ENCODE measurements at places on chromosomes 2 and 18.
A peak's percentile ranks its signal among the peaks of the same experiment; 100 is the strongest.

DNA sequence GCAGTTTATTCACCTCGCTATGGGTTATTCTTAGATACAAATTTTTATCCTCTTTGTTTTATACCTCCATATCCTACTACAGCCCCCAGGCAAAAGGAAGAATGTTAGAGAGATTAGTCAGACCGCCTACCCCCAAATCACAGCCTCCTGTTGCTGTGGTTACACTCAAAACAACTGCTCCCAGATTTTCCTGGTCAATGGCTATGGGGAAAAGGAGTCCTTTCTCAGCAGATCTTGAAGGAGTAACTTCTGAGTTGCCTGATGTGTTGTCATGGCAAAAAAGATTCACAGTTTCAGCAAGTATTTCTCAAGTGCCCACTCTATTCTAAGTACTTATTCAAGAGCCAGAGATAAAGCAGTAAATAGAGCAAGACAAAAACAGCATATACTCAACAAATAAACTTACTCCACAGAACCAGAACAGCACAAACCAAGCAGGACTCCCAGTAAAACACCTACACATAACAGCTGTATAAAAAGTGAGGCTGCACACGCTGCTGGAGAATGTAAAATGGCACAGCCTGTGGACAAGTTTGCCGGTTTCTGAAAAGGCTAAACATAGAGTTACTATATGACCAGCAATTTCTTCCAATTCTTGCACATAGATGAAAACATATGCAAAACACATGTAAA, 104.8 kb downstream of the NOL10 start:
- DNase-seq, result no peak

GRCh38 chr2:20148923-20149702, 75.8 kb downstream of the SDC1 start:
- DNase-seq, result no peak

DNA sequence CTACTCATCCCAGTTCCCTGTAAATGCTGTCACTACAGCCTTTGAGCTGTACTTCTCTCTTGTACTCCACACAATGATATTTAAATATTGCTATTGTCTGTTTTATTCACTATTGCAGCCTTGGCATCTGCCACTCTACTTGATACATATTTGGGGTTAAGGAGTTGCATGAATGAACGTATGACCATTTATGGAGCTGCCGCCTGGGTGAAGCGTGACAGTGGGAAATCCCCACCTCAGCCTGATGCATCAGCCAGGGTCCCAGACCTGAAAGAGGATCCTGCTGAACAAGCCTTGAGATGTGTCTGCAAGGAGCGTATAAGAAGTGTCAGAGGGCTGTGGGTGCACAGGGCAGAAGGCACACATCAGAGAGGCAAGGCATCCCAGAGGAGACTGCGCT, 39.1 kb downstream of the MRPL35 start:
- peak; percentile 35 for DNase-seq

GRCh38 chr2:240183875-240184590, 43.6 kb upstream of the OTOS start:
- no peak for DNase-seq

DNA sequence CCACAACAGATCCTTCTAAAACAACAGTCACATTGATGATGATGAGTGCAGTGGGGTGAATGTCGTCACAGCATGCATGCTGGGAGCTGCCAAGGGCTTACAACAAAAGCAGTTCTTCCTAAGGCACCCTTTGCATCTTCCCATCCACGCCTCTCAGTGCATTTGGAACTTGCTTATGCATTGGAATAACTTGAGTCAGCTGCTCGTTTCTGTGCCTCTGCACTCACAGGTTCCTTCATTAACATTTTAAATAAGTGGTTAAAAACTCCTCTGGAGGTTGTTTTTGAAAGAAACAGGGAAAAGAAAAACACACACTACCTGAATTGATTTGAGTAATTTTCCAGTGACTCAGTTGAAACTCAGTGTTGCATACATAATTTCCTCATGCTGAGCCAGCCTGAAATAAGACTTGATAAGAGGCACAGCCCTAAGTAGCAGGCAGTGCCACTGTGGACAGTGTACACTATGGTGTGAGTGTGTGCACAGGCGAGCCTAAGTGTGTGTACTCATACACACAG, 46.8 kb upstream of the TRIM43B start:
- no peak for DNase-seq

- no peak for DNase-seq
Observed at GRCh38 chr2:96668771-96669170, 26.2 kb downstream of the FER1L5 start.

DNA sequence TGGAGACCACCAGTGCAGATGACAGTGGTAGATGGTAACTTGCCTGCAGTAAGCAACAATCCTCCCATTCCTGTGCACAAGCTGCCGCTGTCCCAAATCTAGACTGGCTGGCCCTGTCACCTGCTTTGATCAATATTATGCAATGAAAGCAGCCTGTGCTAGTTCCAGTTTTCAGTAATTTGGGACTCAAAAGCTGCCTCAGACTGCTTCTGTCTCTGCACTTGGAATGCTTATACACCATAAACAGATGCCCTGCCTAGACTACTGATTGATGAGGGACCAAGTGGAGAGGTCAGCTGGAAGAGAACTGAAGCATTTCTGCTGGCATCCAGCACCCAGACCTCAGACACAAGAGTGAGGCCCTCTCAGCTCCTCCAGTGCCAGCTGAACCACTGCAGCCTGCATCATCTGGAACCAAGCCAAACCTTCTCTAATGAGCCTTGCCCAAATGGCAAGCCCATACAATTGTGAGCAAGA, 24.9 kb downstream of the CCBE1 start:
- no peak for DNase-seq

Data from activated CD4-positive, alpha-beta T cell treated with anti-CD3 and anti-CD28 coated beads, Interleukin-2, amount 50 U/mL, for 4 hours (primary cell).